ENCODE measurements at places on chromosomes 1 and 21.
A peak's percentile ranks its signal among the peaks of the same experiment; 100 is the strongest.

- no peak for DNase-seq
Observed at GRCh38 chr1:8122160-8122476, 96.0 kb upstream of the ERRFI1 start.

DNA sequence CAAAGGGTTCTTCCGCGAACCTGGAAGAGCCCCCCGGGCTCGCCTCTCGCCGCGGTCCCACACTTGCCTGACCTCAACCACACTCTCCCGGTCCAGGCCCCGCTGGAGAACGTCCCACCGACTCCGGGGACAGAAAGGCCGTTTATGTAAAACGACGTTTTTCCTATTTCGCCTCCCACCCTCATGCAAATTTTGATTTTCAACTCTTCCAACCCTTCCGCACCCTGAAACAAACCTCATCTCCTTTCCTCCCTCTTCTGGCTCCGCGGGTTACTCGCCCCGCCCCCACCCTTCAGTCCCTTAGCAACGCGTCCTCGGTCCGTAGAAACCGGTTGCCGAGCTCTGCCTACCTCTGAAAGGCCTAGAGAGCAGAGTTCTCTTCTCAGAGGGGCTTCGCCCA lies at the start of gene C1orf141:
TSS of gene C1orf141 (minus strand) at position 276 of the 400 bp plus-strand sequence. CDS start 7,730 bp downstream, outside the sequence.
- DNase-seq: no peak

DNA sequence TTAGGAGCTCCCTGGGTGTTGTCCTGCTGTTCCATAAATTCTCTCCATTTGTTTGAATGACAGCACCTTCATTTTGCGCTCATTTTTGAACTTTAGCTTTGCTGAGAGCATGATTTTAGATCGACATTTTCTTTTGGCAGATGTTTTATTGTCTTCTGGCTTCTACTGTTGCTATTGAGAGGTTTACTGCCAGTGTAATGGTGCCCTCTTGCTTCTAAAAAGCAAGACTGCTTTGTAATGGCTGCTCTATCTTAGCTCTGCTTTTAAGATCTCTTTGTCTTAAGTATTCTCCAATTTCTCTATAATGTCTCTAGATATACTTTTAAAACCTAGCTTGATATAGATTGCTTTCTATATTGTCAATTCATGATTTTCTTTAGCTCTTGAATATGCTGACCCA lies 27.8 kb downstream of the THEM4 start:
- DNase-seq: no peak

- no peak for DNase-seq
Observed at GRCh38 chr1:32636914-32637645, 13.3 kb downstream of the ZBTB8OS start.

DNA sequence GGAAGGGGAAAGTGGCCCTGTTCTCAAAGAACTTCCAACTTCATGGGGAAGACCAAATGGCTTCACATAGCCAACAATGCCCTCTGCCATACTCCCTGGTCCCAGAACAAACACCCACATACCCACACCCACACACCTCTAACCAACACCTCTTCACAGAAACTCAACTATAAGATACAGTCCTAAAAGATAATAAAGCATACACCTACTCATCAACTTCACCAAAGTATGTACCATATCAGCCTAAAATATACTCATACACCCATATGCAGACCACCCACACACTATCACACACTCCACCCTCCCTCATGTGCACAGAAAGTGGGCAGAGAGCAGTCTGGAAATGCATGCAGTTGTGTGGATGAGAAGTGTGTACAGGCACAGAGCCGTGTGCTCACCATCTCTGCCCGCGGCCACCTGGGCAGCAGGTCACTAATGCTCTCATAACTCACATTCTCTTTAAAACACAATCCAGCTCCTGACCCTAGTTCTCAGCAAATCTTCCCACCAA lies 27.7 kb downstream of the IQGAP3 start:
- no peak for DNase-seq

- DNase-seq: no peak
Observed at GRCh38 chr1:158013840-158014730, 20.6 kb downstream of the KIRREL1 start.

DNA sequence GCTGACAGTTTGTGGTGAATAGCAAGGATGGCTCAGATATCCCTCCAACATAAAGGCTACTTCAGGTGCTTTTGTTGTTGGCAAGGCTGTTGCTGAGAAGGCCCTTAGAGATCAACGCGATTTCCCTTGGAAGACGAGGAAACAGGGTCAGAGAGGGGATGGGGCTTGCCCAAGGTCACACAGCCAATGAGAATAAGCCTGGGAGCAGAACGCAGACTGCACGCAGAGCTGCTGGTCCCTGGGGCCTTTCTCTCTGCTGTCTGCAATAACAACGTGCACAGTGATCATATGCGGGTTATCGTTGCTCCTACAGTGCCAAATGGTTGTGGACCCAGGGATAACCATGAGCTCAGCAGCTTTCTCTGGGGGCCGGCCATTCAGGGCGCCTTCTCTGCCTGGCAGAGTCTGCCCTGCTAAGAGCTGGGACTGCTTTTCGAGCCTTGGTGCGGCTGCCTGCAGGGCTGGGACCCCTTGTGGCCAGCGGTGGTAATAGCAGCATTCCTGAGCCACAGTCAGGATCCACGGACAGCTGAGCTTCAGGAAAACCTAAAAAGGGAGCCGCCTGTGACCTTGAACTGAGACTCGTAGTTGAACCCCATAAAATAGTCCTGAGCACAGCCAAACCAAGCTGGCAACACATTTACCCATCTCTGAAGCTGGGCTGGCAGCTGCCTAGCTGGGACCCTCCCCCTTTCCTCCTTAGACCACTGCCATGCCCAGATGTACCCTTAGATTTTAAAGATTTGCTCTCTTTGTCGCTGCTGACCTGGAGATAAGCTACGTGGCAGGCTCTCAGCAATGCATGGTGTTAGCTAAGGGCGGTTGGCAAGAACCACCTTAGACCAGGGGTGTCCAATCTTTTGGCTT lies 39.8 kb downstream of the HTR6 start:
- peak; percentile 95 for DNase-seq
